ENCODE measurements at places on chromosomes 2 and 18.

DNA sequence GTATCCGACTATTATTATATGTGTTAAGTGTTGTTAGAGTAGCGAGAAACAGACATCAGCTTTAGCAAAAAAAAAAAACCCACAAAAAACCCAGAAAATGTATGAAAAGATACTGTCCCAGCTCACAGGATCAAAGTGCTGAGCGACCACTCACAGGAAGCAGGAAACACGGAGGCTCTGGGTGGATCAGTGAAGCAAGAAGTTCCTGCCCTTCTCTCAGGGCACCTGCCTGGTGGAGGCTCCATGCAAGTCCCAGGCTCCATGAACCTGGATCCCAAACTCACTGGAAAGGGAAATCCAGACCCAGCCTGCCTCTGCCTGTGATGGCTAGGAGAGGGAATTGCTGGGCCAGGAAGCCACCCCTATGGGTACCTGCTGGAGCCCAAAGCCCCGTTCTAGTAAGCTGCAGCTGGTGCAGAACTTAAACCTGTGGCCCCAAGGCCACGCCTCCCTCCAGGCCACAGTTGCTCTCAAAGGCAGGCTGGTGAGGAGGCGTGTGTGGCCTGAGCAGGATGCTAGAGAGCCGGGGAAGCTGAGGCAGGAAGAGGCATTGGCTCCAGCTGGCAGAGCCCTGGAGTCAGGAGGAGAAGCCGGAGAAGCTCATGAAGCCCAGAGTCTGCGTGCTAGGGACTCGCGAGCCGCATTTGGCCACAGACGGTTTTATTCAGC is 63.5 kb upstream of the TAF1B start:
- DNase-seq, result no peak

DNA sequence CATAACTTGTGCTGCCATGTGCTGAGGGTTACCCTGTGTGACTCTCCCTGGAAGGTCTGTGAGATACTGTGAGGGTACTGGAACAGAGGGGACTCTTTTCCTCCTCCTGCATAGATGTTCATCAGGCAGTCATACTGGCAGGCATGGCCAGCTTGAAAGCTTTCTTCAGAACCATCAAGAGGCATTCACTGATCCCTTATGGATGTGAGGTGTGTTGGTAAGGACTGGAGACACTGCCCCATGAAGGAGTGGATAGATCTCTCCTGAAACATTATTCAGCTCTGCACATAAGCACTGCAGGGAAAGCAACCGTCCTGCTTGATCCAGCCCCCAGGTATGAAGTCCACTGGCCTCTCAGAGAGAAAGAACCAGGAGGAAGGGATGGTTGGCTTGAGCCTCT is 176.6 kb upstream of the ARL4C start:
- DNase-seq, result no peak

- no peak for DNase-seq
These were observed 124.4 kb upstream of the TRIB2 start for GRCh38 chr2:12592296-12592695.

DNA sequence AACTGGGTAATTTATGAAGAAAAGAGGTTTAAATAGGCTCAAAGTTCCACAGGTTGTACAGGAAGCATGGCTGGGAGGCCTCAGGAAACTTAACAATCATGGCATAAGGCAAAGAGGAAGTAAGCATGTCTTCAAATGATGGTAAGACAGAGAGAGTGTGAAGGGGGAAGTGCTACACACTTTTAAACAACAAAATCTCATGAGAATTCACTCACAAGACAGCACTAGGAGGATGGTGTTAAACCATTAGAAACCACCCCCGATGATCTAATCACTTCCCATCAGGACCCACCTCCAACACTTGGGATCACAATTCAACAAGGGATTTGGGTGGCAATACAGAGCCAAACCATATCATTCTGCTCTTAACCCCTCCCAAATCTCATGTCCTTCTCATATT is 34.9 kb downstream of the CFAP210 start:
- no peak for DNase-seq

DNA sequence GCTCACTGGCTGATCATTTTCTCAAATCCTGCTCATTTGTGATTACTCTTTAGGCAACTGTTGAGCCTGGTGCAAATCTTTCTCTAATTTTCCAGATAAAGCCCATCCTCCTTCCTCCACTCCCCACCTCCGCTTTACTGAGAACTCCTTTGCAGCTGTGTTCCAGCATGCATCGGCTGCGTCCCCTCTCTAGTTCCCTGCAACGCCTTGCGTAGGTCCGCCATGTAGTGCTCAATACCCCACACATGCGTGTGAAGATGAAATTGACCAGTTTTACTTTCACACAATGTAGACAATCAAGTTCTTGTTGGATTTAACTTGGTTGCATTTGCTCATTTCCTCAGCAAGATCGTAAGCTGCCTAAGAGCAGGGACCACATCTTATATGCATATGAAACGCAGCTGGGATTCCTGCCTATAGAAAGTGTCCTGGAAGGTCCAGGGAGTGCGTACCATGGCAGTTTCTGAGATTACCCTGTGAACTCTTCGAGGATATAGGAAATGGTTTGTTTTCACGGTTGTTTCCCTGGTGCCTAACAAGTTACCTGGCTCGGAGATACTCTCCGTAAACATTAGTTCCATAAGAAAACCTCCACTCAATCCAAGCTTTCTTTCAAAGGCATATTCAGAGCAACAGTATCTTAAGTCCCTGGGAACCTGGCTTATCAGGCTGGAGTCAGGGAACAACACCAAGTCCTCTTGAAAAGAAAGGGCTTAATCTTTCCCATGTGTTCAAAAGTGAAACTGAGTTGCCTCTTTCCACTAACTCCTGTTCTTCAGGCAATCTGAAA is 766.4 kb upstream of the ID2 start:
- DNase-seq, result no peak

- no peak for DNase-seq
These were observed 165.6 kb upstream of the NABP1 start for GRCh38 chr2:191512216-191512835.

Data from smooth muscle cell of the brain vasculature (primary cell).